ENCODE measurements at places on chromosomes 16 and 17.

DNA sequence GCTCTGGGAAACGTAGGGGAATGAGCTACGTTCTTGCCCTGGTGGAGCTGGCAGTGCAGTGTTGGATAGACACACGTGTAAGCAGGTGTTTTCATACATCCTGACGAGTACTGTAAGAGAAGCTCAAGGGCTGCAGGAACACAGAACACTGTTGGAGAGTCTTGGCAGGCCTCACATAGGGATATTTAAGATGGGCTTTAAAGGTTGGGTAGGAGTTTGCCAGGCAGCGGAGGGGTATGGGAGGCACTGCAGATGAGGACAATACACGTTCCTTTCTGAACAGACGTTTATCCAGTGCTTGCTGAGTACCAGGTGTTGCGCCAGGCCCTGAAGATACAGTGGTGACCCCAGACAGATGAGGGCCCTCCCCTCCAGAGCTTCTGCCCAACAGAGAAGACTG is 6.3 kb downstream of the KDM8 start:
- DNase-seq: no peak

DNA sequence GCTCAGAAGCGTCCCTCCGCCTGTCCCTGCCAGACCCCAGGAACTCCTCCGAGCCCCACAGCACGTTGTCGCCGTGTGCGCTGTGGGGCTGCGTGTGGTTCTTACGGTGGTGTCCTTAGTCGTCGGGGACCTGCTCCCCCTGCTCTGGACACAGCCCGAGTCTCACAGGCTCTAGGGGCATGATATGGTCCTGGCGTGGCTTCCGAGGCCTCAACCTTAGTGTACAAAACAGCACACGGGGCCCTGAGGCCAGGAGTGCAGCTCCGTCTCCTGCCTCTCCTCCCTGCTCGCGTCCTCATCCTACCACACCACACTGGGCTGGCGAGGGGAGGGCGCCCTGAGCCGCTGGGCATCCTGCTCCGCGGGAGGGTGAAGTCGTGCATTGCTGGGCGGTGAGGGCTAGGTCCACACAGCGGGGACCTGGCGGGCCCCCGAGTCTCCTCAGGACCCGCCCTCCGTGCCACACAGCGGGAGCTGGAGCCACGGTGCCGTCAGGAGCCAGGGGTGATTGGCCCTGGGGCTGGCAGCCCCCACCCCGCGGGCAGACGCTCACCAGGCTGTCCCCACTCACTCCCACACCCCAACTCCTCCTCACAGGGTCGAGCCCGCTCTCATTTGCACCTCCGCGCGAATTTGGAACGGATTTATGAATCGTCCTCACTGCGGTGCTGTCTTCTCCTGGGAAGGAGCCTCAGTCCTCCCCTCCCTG is 1.2 kb upstream of the MAFG start:
- no peak for DNase-seq

GRCh38 chr17:46171939-46172338 is 21.3 kb downstream of the KANSL1 start:
- DNase-seq: no peak

DNA sequence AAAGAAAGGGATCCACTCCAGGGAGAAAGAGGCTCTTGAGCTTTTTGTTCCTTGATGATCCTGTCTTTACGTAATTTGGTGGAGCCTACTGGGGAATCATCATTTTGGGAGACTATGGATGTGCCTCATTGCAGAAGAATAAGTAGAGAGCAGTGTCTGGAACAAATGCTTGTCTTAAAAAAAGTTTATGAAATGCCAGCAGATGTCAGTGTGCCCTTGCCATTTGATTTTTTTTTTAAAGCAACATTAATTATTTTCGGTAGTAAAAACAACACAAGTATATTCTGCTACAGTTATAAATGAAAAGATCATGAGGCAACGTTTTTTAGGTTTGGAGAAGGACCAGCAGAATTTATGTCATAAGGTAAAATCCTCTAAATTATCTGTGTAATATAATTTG is 934.8 kb upstream of the EEF2KMT start:
- no peak for DNase-seq

DNA sequence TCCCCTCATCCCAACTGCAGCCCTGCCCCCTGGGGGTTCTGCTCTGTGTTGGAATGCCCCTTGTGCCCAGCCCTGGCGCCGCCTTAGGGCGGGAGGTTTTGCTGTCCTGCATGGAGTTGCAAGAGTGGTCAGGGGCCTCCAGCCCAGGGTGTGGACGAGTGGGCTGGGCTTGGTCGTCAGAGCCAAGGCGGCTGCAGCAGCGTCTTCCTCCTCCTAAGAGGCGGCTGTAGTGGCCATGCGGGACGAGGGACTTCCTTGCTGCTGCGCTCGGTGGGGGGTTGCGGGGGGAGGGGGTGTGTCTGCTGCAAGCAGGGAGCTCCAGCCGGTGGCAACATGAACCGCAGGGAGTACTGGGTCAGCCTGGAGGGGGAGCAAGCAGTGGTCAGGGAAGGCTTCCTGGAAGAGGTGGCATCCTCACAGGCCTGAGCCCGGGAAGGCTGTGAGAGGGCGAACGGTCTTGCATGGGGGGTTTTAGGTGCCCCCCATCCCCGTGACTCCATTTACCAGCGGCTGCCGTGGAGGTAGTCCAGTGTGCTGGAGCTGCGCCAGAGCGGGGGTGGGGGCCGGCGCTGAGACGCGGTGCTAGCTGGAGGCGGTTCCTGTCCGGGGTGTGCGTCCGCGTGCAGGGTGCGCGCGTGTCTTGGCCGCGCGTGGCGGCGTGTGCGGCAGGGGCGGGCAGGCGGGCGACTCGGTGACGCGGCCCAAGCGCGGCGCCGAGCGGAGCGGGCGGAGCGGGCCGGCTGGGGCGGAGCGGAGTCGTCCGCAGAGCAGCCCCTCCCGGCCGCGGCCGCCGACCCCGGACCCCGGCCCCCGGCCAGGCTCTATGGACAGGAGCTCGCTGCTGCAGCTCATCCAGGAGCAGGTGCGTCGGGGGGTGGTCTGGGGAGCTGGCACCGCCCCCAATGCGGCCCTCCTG is at the start of gene RHBDL1:
RHBDL1 (plus strand) TSS at position 704 of the 916 bp plus-strand sequence; CDS start at position 824, 120 bp downstream.
- peak; percentile 23 for DNase-seq

GRCh38 chr17:53353919-53354351 is 468.8 kb upstream of the KIF2B start:
- DNase-seq: no peak

GRCh38 chr17:30477774-30478115 is 537 bp downstream of the GOSR1 start:
- no peak for DNase-seq

- no peak for DNase-seq
These were observed 350.1 kb upstream of the TNRC6C start for GRCh38 chr17:77608431-77608830.

- DNase-seq: no peak
These were observed 32.1 kb downstream of the WDR45B start for GRCh38 chr17:82616021-82616711.

- no peak for DNase-seq
These were observed 143.3 kb downstream of the PITPNC1 start for GRCh38 chr17:67520252-67520906.
